Pons (tissue), 1 donor: ENCODE measurements at places on chromosomes 2 and 18.

DNA sequence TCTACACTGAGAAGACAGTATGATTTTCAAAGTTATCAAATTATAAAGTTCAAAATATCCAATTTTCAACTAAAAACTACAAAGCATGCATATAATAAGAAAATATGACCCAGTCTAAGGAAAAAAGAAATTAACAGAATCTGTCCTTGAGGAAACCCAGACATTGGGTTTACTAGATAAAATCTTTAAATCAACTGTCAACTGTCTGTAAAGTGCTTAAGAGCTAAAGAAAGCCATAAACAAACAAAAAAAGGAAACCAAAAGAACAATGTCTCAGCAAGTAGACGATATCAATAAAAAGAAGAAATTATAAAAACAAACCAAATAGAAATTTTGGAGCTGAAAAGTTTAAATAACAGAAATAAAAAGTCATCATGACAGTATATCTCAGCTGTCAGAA is 10.5 kb upstream of the ABCB11 start:
- no peak for DNase-seq

- DNase-seq = no peak
These were observed 103.9 kb upstream of the DCC start for GRCh38 chr18:52236131-52236530.

DNA sequence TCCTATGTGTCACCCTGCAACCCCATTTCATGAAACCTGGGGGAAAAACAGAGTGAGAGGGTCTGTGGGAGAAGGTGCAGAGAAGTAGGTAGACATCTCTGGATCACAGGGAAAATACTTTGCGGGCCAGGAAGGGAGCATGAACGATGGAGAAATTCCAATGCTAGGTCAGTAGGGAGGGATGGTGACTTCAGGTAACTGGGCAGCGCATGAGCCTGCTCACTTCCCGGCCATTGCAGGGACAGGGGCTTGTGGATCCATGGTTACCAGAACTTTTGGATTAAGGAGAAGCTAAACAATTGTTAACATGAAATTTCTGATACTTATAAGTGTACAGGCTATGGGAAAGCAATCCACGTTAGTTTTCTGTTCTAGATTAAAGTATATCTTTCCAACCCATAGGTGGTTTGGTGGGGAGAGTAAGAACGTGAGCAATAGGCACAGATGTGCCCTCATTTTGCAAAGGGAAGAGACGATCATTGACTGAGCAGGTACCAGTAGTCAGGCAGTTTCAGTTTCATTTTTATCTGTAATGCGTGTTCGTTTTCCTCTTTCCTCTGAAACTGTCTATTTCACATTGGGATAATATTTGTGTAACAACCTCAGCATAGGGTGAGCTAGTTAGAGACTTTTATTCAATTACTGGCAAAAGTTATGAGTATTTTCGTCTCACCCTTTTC is 65.0 kb downstream of the NYAP2 start:
- no peak for DNase-seq

DNA sequence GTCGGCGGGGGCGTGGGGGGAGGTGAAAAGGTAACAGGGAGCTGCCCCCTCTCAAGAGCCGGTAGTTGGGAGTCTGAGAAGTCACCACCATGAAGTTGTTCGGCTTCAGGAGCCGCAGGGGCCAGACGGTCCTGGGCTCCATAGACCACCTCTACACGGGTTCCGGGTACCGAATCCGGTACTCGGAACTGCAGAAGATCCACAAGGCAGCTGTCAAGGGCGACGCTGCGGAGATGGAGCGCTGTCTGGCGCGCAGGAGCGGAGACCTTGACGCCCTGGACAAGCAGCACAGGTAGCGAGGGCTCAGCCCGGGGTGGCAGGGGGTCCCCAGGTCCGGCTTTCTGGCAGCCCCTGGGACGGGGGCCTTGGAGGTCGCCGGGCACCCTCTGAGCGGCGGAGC is 47.1 kb upstream of the ZNF519 start:
- no peak for DNase-seq

DNA sequence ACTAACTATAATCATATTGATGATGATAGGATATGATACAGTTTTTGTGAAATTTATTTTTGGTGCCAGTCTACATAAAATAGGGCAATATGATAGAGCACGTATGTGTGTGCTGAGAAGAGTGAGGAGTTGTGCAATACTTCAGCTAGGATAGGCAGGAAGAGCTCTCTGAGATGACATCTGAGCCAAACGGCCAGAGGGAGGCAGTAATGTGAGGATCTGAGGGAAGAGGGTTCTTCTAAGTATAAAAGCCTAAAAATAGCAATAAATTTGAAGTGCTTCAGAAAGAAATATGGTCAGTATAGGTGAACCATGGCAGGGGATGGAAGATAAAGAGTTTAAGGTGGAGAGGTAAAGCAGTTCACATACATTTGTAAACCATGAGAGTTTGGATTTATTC is 102.5 kb downstream of the OLA1 start:
- DNase-seq = no peak

- peak; percentile 72 for DNase-seq
These were observed 9.1 kb upstream of the DAW1 start for GRCh38 chr2:227862227-227862740.

DNA sequence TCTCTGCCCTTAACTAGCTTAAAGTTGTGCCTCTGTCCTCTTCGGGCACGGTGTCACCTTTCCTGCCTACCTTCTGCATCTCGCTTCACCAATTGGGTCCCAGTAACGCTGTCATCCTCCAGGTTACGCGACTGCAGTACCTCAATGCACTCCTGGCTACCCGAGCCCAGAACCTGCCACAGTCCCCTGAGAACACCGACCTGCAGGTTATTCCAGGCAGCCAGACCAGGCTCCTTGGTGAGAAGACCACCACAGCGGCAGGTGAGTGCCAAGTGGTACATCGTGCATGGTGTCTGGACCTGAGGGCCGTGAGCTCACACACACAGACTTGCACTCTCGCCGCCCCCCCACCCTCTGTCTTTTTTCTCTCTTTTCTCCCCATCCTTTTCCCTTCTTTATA is 12.8 kb downstream of the CNNM3 start:
- no peak for DNase-seq

- DNase-seq = no peak
These were observed 77.2 kb downstream of the NFATC1 start for GRCh38 chr18:79472946-79473345.
